Activated CD8-positive, alpha-beta memory T cell treated with anti-CD3 and anti-CD28 coated beads, Interleukin-2, amount 10 ng/mL, durations not matched to agents 7 days and 5 days (primary cell): ENCODE measurements at places on chromosomes 11 and 22.

- H3K27ac ChIP-seq, result no peak overlapping the region
- DNase-seq, result no peak
- no peak overlapping the region for H3K4me3 ChIP-seq
Observed at GRCh38 chr22:29359469-29359868, 28.9 kb downstream of the AP1B1 start.

GRCh38 chr11:87076260-87076783 lies 38.6 kb downstream of the TMEM135 start:
- H3K27ac ChIP-seq, result no peak overlapping the region
- H3K4me1 ChIP-seq, result peaks cover 3% of the 10 kb centered on the region
- H3K4me3 ChIP-seq, result no peak overlapping the region
- DNase-seq, result no peak
- no peaks in the 10 kb centered on the region for H3K27me3 ChIP-seq
- H3K36me3 ChIP-seq, result peaks cover 30% of the 10 kb centered on the region

DNA sequence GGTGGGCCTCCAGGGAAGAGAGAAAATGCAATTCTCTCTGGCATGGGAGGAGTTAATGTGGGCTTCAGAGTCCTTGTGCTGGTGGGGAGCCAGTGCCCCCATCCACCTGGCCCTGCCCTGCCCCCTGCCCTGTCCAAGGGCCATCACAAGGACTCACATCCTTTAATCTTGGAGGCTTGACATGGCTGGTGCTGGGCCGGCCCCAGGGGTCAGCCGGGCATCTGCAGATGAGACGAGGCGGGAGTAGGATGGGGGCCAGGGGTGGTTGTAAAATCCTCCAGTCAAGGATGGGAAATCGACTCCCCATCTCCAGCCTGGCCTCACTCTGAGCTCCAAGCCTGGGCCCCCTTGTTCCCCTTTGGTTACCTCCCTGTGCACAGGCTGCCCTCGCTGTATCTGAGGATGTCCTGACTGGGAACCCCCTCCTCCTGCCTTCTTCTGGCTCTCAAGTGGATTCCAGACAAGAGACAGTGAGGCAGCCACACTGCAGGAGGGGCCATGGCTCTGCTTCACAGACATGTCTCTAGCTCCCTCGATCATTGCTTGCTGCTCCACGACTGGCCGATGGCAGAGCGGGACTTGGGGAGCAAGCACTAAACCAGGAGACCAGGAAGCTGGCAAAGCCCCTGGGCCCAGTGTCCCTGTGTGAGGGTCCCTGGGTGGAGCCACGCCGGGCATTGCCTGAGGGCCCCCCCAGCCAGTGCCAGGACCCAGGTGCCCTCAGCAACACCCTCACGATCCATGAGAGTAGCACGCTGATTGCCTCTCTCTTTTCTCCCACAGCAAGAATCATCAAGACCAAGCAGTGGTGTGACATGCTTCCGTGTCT lies 1120.5 kb downstream of the BRD1 start:
- H3K36me3 ChIP-seq, result no peaks in the 10 kb centered on the region
- H3K27me3 ChIP-seq, result no peaks in the 10 kb centered on the region
- no peak for DNase-seq

DNA sequence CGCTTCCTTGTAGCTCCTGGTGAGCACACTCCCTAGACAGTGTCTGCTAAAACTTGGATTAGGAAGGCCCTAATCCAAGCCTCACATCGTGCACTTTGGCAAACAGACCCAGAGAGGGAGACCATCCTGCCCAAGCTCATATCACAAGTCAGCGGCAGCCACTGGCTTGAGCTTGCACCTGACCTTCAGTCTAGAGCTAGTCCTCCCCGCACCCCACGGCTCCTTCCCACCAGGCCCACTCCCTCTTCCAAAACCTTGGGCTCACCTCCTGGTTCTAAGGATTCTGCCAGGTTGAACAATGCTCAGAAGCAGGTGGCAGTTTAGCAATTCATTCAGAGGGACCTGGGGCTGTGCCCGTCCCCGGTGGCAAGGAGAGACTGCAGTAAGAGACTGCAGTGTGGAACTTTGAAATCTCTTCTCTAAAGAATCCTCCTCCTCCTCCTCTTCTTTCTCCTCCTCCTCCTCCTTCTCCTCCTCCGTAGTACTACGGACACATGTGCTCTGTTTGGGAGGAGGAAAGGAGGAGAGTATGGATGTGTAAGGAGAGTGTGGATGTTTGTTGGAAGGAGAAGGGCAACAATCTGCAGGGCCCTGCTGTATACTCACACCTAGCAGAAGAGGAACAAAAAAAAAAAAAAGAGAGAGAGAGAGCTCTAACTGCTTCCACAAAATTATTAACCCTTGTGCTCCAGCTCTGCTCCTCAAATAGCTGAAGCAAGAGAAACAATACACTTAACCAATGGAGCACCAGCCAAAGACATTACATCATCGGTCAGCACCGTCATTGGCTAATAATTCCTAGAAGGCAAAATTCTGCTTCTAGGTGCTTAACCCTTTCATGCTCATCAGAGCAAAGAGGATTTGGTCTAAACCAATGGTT lies 6.0 kb downstream of the SYN3 start:
- DNase-seq, result no peak
- peaks cover 40% of the 10 kb centered on the region for H3K27me3 ChIP-seq
- no peak overlapping the region for H3K4me3 ChIP-seq

GRCh38 chr22:49067504-49067903 lies 760.2 kb downstream of the BRD1 start:
- no peak overlapping the region for H3K4me3 ChIP-seq
- H3K4me1 ChIP-seq, result no peaks in the 10 kb centered on the region
- no peaks in the 10 kb centered on the region for H3K36me3 ChIP-seq
- no peak overlapping the region for H3K27ac ChIP-seq
- DNase-seq, result no peak

DNA sequence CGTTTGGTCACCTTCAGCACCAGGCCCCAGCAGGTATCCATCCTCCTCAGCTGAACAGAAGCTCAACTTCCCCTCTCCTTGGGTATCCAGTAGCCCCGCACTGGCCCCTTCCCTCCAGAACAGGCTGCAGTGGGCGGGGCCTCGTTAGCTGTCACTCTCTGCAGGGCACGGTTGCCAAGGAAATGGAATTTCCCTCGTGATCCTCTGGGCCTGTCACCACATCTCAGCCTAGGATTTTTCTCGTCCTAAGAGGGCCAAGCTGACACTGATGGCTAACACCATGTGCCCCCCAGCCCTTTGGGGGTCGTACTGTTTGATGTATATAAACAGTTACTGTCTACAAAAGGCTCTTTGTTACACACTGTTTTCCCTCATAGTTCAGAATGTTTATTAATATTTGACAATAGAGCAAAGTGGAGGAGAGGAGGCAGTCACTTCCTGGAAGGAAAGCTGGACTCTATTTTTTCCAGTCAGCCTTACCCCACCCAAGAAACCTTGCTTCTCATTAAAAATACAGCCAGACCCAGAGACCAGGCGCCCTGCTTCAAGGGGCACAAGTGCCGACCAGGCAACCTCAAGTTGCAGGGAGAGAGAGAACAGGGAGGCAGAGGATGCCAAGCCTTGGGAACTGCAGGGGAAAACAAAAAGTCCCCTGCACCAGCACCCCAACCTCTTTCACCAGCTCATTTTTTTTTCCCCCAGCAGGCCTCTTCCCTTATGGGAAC lies 44.5 kb downstream of the FEZ1 start:
- H3K27ac ChIP-seq, result no peak overlapping the region
- H3K4me3 ChIP-seq, result no peak overlapping the region
- peaks cover 1% of the 10 kb centered on the region for H3K4me1 ChIP-seq
- no peak for DNase-seq

- no peak for DNase-seq
- peaks cover 38% of the 10 kb centered on the region for H3K27me3 ChIP-seq
- H3K4me1 ChIP-seq, result no peaks in the 10 kb centered on the region
- H3K4me3 ChIP-seq, result no peak overlapping the region
- no peak overlapping the region for H3K27ac ChIP-seq
Observed at GRCh38 chr11:11605181-11605580, 16.6 kb downstream of the GALNT18 start.

- H3K27ac ChIP-seq, result no peak overlapping the region
- no peak overlapping the region for H3K4me3 ChIP-seq
- peaks cover 5% of the 10 kb centered on the region for H3K36me3 ChIP-seq
- H3K27me3 ChIP-seq, result no peaks in the 10 kb centered on the region
Observed at GRCh38 chr22:46165977-46166376, 15.7 kb downstream of the PPARA start.

DNA sequence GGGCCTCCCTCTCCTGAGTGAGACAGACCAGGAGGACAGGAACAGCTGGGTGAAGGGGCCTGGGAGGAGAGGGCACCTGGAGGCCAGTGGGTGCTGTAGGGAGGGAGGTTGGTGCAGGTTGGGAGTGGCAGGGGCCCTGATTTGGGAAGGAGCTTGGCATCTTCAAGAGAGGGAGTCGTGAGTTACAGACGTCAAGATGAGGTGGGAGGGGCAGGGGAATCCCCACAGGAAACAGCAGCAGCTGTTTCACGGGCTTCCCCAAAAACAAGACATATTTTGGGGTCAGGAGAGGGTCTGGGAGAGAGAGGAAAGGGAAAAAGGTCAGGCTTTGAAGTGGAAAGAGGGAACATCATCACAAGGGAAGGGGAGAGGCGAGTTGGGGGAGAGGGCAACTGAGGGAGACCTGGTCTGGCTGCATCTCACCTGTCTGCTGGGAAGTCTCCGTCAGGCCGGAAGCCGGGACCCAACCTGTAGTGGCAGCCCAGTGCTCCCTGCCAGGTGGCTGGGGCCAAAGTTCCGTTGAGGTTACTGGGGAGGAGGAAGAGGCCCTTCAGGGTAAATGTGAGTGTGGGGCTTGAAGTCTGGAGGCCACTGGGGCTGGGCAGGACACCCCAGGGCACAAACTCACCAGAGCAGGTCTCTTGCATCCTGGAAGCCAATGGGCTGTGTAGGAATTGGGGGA lies 4.4 kb downstream of the NAALADL1 start:
- no peaks in the 10 kb centered on the region for H3K27me3 ChIP-seq
- no peak overlapping the region for H3K27ac ChIP-seq
- peaks cover 23% of the 10 kb centered on the region for H3K4me1 ChIP-seq
- H3K4me3 ChIP-seq, result no peak overlapping the region
- no peak for DNase-seq

- no peak overlapping the region for H3K27ac ChIP-seq
- no peak for DNase-seq
- no peaks in the 10 kb centered on the region for H3K36me3 ChIP-seq
- no peaks in the 10 kb centered on the region for H3K27me3 ChIP-seq
- no peaks in the 10 kb centered on the region for H3K4me1 ChIP-seq
- H3K4me3 ChIP-seq, result no peak overlapping the region
Observed at GRCh38 chr22:27540656-27541396, 260.7 kb downstream of the MN1 start.

- no peak overlapping the region for H3K4me3 ChIP-seq
- no peak overlapping the region for H3K27ac ChIP-seq
- no peaks in the 10 kb centered on the region for H3K4me1 ChIP-seq
- H3K27me3 ChIP-seq, result no peaks in the 10 kb centered on the region
Observed at GRCh38 chr11:69948256-69949141, 129.3 kb upstream of the FGF3 start.

DNA sequence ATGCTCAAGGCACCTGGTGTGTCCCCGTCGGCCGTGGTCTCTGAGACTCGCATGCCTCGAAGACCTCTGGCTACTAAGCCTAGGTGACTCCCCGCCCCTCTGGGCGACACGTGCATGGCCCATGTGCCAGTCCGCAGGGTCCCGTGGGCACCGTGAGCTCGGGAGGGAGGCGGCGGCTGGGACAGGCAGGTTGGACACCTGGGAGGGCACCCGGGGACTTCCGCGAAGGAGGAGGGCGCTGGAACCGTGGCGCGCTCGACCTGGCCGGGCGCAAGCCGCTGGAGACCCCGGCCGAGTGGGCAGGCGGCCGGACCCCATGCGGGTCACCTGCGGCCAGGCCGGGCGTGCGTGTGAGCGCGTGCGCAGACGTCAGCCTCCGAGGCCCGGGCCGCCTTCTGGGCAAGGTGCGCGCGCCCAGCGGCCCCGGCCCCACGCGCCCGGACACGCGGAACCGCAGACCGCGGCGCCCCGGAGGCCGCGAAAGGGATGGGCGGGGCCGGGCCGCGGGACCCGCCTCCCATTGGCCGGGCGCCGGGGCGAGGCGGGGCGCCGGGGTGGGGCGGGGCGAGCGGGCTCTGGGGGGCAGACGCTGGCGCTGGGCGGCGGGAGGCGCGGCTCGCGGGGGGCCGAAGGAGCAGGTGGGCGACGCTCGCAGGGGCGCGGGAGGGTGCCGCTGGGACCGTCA lies 579 bp upstream of the RASD2 start:
- no peak overlapping the region for H3K27ac ChIP-seq
- DNase-seq, result peak; percentile 65
- peaks cover 8% of the 10 kb centered on the region for H3K4me1 ChIP-seq
- peaks cover 39% of the 10 kb centered on the region for H3K27me3 ChIP-seq
- H3K4me3 ChIP-seq, result peak overlapping the region; percentile 61
- H3K36me3 ChIP-seq, result no peaks in the 10 kb centered on the region

- peaks cover 13% of the 10 kb centered on the region for H3K4me1 ChIP-seq
- no peak overlapping the region for H3K4me3 ChIP-seq
- H3K27me3 ChIP-seq, result no peaks in the 10 kb centered on the region
- peaks cover 22% of the 10 kb centered on the region for H3K36me3 ChIP-seq
Observed at GRCh38 chr22:42834177-42834949, 22.7 kb downstream of the ARFGAP3 start.

DNA sequence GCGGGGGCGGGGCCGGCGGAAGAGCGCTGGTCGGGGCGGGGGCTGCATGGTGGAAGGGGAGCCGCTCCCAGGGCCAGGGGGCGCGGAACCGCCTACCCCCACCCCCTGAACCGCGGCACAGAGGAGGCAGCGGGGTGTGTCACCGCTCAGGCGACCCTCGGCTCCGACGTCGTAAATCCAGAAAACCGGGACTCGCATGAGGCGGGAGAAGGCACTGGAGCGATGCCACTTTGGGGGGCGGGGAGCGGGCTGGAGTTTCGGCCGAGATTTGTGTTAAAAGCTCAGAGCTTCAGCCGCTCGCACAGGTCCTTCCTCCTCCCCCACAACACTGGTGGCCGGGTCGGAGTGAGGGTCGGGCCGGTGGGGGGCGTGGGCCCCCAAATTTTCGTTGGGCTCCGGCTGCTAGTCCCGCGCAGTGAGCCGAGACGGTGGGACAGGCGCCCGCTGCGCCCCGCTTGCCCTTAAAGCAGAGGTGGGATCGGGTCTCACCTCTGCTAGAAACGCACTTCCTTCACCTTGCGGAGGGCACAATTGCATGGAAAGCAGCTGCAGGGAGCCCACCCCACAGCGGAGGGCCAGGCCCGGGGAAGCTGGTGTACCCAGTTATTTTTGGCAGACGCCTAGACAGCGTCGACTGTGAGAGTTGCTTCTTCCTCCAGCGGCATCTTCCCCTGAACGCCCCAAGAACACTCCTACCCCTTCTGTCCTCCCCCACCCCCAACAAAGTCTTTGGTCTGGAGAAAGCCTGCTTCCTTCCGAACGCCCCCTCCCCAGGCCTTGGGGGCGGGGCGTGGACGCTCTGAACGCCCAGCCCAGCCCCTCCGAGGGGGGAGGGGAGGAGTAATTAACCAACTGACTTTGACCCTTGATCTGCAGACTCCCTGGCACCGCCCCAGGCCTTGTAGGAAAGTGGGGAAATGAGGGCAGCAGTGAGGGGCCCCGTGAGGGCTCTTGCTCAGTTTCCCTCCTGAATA lies 1.1 kb downstream of the OVOL1 start:
- H3K4me1 ChIP-seq, result peaks cover 29% of the 10 kb centered on the region
- H3K36me3 ChIP-seq, result peaks cover 1% of the 10 kb centered on the region
